Activated CD8-positive, alpha-beta memory T cell treated with anti-CD3 and anti-CD28 coated beads, Interleukin-2, amount 50 U/mL, for 4 hours (primary cell): ENCODE measurements at places on chromosomes 7 and 10.

DNA sequence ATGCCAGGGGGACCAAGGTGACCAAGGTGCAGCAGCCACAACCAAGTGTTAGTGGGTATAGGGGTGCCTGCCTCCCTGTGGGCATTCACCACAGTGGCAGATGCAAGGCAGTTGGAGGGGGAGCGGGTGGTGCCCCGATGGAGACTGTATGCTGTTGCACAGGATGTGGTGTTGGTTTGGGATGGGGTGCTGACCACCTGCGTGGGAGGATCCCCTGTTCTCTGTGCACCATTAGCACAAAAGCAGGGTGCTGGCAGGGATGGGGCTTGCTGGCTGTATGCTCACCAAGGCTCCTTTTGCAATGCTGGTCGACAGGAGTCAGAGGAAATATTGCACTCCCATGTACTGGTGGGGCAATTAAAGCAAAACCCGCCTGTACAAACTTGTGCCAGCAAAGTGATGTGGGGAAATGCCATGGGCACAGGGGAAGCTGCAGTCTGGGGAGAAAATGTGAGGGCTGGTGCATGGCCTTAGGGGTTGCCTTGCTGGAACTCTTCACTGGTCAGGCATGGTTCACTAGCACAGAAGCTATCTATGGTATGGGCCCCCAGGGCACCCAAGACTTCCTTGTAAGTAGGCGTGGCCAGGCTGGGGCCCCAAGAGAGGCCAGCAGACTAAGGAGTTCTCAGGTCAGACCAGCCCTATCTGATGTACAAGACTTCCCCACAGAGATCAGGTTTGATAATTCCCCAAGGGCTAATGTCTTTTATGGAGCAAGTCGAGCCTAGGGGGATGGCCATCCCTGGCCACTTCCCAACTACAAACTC, 51.9 kb upstream of the GNAT3 start:
- DNase-seq = no peak

DNA sequence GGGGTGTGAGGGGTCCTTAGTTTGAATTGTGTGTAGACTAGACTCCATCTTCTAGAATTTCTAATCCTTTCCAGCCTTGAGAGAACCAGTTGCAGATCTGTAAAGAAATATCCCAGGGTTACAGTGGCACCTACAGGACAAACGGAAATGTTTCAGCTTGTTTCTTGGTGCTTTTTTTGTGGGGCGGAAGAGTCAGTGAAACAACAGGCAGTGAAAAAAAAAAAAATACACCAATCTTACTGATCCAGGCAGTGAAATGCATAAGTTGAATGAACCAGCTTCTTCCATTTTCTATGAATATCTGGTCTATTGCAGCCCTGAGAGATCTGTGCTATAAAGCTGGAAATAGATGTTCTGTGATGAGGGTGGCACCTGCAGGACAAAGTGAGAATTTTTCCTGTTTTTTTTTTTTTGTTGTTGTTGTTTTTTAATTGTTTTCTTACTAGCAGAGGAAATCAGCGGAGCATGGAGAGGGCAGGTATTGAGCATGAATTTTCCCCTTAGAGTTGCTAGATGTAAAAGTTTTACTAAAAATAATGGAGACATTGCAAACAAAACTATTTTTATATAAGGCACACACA, 81.9 kb upstream of the DYNC1I1 start:
- no peak for DNase-seq

GRCh38 chr10:98638920-98639319, 192.2 kb upstream of the HPS1 start:
- DNase-seq = no peak

DNA sequence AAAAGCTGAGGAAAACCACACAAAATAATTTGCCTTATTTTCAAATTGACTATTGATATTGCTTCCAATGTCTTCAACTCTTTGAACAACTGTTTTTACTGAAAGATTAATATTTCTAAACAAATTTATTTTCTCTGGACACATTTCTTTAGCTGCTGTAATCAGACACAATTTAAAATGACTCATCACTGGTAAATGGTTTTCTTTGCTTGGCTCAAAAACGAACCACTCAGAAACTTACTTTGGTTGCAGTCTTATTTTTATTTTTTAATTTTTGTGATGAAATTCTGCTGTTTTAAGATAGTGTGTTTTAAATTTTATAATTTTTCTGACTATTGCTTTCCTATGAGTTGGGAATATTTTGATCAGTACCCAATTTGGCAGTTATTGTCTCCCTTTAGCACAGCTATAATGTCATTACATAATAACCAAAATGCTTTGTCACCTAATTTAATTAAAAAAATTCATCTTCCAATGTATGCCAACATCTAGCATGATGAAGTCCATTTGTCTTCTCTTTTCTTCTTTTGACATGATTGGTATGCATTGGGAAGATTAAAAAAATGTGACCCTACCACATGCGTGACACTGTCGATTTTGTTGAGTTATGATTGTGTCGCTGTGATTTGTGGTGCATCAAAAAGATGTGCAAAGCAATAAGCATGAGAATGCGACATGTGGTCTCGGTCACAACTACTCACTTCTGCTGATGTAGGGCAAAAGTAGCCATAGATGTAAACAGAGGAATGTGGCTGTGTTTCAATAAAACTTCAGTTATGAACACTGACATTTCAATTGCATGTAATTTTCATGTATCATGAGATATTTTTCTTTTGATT, 222.3 kb downstream of the SUGCT start:
- no peak for DNase-seq

- no peak for DNase-seq
Measured at GRCh38 chr10:97508342-97508741, 9.6 kb downstream of the UBTD1 start.

GRCh38 chr10:77207182-77207827, 430.3 kb downstream of the KCNMA1 start:
- no peak for DNase-seq

DNA sequence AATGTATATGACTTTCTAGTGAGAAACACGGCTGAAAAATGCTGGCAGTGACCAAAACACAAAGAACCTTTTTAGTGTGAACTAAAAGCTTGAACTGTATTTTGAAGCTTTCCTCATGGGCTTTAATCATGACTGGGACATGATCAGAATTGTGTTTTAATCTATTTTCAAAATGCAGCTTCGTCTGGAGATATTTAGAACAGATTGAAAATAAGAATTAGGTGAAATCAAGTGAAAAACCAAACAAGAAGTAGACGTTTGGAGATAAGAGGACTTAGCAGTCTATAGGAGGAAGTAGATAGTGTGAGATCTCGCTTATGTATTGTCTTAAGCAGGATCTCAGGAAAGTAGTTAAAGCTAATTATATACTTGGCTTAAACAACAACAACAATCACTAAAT, 865.4 kb upstream of the MBL2 start:
- DNase-seq = no peak

DNA sequence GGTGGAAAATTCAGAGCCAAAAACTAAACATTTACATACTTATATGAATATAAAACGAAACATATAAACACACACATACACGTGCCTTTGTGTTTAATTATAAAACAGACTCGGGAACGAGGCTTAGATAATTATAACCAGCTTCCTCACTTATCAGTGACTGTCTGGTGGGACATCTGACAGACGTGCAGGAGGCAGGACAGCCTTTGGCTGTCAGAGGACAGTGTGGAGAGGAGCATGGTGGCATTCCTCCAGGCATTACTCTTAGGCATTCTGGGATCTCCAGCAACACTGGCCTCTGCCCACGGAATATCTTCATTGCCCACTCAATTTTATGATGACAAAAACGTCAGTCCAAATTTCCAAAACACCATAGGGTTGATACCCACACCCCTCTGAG, 262.2 kb upstream of the NFE2L3 start:
- DNase-seq = no peak

DNA sequence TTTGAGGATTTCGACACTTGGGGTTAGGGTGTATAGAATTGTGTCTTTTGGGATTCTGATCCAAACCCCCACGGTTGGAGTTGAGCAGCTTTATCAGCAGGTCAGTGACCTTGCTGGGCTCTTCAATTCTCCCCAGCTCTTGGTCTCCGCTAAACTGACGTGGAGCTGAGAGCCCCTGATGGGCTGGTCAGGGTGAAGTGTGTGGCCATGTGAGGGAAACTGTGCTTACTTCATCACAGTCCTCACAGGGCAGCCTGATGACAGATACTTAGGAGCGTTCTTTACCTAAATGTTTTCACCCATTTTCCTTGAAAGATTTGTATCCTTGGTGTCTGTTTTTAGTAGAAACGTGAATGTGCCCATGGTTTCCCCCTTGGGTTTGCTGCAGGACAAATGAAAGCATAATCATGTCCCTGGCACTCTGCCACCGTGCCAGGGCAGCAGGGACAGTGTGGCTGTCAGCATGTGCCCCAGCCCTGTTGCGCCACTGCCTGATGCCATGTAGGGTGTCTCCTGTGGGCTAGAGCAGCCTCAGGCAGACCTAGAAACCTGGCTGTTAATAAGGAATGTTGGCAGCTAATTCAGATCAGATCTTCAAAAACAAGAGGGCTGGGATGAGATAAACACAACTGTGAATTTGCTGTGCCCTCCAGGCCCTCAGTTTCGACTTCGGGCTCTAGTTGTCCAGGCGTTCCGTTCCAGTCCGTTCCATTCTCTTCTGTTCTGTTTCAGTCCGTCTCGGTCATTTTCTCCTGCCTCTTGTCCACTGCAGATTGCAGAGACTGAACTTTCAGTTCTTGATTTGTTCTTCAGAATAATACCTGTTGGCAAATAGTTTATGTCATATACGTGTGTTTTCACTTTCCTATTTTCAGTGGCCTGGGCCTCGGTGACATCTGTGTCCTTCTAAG, 96.8 kb downstream of the TRRAP start:
- DNase-seq = no peak
